ENCODE measurements at places on chromosomes 13 and 19.

GRCh38 chr19:39497996-39498797 lies 550 bp upstream of the DLL3 start:
- no peak for DNase-seq

GRCh38 chr13:110813646-110814624 lies 100.4 kb downstream of the ING1 start:
- no peak for DNase-seq

DNA sequence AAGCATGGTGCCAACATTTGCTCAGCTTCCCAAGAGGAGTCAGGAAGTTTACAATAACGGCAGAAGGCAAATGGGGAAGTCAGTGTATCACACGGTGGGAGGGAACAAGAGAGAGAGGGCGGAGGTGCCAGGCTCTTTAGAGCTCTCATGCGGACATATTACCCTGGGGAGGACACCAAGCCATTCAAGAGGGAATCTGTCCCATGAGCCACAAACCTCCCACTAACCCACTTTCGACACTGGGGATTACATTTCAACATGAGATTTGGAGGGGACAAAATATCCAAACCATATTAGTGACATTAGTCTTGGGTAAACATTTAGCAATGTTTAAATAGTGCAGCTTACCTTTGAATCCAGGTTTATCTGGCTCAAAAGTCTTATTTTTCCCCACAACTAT lies 69.9 kb downstream of the SLAIN1 start:
- DNase-seq, result no peak

- no peak for DNase-seq
These were observed 6.2 kb upstream of the SPART start for GRCh38 chr13:36352350-36352749.

DNA sequence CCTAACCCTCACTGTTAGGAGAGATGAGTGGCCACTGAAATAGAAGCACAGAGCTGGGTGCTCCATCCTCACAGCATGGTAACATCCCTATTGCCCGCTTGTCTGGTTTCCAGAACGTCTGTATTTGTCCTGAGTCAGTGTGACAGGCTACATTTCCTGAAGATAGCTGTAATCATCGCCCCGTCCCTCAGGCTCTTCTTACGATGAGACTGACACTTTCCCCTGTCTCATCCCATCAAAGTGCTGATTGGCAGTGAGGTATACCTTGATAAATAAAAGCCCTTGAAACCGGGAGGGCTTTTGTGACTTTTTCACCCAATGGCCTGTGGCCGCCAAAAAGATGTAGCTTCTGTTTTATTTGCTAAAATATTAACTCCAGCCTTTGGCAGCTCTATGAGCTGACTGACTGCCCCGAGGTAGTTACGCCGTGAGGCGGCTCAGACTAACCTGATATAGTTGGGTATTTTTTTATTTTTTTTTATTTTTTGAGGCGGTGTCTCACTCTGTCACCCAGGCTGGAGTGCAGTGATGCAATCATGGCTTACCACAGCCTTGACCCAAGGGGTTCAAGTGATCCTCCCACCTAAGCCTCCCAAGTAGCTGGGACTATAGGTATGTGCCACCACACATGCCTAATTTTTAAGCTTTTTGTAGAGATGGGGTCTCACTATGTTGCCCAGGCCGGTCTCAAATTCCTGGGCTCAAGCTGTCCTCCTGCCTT lies 5.7 kb upstream of the LRRC4B start:
- DNase-seq, result no peak

DNA sequence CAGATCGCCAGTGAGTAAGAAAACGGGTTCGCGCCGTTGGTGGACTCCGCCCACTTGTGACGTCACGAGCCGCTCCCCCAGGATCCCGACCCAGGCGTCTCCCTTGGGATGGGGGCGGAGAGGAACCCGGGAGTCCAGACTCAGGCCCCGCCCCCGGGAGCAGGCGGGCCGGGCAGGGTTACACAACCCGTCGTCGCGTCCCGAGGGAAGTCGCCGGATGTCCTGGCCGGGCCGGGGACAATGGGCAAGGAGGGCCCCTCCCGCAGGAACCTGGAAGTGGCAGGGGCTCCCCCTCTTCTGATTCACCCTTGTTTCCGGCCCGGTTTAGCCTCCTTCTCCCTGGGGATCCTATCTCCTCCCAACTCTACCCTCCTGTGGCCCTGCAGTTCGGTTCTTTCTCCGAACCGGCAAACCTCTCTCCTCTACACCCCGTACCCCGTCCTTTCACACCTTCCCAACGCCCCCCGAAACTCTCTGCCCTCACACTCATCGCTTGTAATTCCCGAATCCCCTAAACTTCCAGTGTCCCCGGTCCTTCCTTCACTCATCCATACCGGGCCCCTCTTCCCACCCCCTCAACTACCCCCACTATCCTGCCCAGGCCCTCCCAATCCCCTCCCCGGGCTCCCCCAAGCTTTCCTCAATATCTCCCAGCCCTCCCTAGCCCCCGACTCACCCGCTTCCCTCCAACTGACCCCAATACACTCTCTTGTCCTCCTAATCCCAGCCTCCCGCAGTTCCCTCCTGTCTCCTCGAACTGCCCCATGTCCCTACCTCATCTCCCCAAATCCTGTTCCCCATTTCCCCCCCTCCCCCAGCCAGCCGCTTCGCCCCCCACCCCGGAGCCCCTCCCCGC lies 20.0 kb upstream of the ERCC1 start:
- peak; percentile 55 for DNase-seq

DNA sequence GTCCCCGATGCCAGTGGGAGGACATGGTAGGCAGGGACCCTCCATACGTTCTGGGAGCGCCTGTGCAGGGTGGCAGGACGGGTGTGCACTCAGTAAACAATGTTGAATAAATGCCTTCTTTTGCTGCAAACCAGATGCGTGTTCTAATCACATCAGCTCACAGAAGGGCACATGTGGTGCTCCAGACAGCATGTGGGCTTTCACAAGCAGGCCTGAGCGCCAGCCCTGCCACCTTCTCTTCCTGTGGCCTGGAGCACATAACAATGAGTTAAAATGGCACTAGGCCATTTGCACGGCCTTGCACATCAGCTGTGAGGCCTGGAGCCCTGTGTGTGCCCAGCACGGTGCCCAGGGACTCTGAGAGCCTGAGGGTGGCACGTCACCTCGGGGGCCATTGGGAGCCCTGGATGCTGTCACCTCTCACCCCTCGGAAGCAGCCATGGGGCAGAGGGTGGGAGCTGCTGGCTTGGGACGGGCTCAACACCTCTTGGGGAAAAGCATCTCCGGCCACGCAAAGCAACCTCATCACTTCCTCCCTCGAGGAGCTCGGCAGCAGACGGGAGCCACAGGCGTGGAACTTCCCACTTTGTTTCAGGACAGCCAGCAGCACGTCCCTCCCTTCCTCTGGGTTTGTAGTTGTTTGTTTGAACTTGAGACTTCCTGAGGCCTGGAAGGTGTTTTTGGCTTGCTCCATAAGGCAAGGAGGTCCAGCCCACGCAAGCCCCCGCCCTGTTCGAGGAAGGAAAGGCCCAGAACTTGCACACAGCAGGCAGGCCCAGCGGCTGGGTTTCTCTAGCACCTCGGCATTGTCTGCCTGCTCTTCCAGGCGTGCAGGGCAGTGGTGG lies 9.8 kb downstream of the MCF2L start:
- DNase-seq, result no peak

GRCh38 chr13:45696610-45697226 lies 5.4 kb upstream of the CBY2 start:
- DNase-seq, result no peak

DNA sequence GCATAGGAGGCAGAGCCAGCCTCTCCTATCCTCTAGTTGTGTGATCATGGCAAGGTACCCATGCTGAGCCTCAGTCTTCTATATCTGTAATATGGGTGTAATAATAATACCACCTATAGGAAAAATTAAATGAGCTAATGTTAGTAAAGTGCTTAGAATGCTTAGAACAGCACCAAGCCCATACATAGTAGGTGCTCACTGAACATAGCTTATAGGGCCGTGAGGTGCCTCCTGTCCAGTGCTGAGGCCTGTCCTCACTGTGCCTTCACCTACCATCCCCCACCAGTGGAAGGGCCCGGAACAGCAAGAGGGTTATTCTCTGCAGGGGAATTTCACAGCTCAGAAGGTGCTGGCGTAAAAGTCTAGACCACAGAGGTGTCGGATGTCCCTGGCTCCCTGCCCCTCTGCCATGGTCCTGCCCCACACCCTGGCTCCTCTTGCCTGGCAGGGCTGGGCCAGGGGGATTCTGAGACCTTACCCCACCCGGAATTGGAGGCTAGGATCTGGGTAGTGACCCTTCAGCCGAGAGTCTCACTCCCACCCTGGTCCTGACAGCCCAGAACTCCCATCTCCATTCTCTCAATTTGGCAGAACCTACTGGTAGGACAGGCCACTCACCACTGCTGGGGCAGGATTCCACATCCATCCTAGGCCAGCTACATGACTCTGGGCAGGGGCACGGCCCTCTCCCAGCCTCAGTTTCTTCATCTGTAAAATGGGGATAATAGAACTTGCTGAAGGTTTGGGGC lies 2.2 kb upstream of the SCN1B start:
- DNase-seq, result no peak

GRCh38 chr13:94999871-95000270 lies 287.5 kb upstream of the SOX21 start:
- no peak for DNase-seq

Measured in CD4-positive, alpha-beta T cell treated with Interleukin-4 for 4 hours (primary cell).